ENCODE measurements at places on chromosomes 11 and 22. TPM values are rescaled to one million over a fixed set of nuclear protein-coding genes. Genes with fewer than 3 reads are reported as not detected.

IL18 gene
- total RNA-seq, result 0.33 TPM

KIRREL3 gene
- total RNA-seq, result not detected

SYT13 gene
- not detected for total RNA-seq

HEPACAM gene
- total RNA-seq, result not detected

GLB1L3 gene
- 4.1 TPM for total RNA-seq

BACE1-AS gene
- 4.5 TPM for total RNA-seq

UQCR10 gene
- total RNA-seq, result 94.9 TPM

SLC22A6 gene
- total RNA-seq, result not detected

MYOD1 gene
- not detected for total RNA-seq

FHIP1B gene
- total RNA-seq, result 17.3 TPM

PLEKHA7 gene
- 1.1 TPM for total RNA-seq

RIBC2 gene
- 16.2 TPM for total RNA-seq

CCDC15 gene
- total RNA-seq, result 5.6 TPM

DNA sequence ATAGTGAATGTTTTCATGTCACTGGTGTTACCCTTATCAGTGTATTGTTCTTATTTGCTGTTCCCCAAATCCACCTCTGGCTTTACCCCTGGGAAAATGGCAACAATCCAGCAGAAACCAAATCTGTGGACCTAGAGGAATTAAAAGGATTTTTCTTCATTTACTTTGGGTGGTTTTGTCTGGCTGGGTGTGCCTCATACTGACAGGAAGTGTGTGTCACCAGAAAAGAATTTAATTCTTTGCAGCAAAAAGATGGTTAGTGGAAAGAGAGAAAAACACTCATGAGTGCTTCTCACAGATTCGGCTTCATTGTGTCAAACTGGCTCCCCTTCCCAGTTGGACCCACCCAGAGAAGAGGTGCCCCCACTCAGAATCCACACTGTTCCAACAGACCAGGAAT, 38.9 kb downstream of the FZD4 start:
- no peak for DNase-seq

DNA sequence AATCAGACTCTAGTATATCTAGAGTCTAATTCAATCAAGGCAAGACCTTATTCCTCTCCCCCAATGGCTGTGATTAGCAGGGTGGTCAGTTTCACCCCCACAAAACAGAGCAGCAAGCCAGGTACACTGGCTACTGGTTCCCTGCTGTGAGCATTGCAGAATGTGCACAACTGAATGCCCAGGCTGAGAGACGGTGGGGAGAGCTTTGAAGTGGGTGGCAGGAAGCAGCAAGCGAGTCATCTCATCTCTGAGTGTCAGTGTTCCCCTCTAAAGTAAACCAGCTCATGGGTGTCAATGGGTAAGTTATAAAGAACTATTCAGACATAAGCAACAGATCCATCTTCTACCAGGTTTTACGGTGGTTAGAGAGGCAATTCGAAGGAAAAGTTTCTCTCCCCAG, 37.6 kb downstream of the GAB4 start:
- no peak for DNase-seq

DNA sequence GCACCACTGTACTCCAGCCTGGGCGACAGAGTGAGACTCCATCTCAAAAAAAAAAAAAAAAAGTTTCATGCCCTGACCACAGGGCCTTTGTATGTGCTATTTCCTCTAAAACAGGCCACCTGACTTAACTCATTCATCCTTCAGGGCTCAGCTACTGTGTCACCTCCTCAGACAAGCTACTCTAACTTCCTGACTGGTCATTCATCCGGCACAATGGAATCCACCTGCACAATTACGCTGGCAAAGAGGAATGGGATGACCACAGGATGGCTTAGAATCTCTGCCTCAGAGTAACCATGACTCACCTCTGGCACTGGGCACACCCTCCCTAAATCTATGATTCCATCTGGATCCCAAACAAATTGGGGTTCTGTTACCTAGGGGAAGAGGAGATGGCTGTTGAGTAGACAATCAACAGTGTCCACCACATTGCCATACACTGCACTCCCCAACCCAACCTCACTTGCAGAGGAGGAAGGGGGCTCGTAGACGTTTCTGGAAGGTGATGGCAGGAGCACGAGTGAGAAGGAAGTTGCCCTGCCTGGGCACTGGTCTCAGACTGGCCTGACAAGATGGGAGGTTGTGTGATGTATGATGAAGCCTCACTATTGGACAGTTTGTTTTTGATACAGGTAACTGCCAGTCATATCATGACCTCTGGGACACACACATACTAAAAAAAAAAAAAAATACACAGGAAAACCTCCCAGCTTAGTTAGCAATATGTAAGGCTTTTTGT, 22.8 kb upstream of the HMOX1 start:
- DNase-seq, result no peak

- no peak for DNase-seq
Observed at GRCh38 chr11:122159173-122159721, 43.2 kb upstream of the BLID start.

- DNase-seq, result no peak
Observed at GRCh38 chr11:13260201-13260962, 17.2 kb upstream of the BMAL1 start.

GRCh38 chr22:44671742-44672141, 30.3 kb upstream of the PRR5 start:
- peak; percentile 78 for DNase-seq

GRCh38 chr11:130448416-130449309, at the start of gene ADAMTS15:
Gene ADAMTS15 (plus strand): TSS chr11:130448645. CDS start chr11:130448974, 329 bp downstream.
- DNase-seq, result peak; percentile 62

DNA sequence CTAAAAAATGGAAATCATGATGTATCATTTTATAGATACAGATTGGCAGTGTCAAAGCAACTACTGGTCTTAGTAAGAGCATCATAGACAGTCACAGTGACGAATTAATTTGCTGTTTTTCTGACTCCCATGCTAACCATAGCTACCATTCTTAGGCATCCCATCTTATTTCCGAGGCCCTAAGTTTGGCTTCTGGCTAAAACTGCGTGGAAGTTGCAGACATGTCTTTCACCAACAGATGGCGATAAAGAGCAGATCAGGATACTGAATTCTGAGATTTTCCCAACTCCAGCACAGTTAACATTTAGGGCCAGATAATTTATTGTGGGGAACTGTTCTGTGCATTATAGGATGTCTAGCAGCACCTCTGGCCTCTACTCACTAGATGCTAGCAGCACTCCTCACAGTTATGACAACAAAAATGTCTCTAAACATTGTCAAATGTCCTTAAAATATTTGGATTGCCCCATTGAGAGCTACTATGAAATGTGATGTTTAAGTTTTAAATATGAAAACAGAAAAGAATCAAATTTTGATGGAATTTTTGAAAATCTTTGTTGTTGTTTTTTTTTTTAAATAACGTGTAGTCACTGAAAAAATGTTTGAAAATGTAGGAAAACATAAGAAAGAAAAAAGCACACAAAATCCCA, 16.3 kb downstream of the OR2AG2 start:
- DNase-seq, result peak; percentile 51

DNA sequence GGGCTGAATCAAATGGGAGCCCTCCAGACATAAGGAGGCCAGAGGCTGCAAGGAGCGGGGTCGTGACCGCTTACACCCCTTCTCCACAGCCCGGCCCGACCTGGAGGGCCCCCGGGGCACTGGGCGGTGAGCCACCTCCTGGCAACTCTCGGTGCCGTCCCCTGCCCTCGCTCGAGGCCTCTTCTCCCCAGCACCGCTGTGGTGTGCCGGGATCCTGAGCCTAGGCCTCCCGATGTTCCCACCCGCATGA, 432 bp upstream of the GP1BB start:
- no peak for DNase-seq

DNA sequence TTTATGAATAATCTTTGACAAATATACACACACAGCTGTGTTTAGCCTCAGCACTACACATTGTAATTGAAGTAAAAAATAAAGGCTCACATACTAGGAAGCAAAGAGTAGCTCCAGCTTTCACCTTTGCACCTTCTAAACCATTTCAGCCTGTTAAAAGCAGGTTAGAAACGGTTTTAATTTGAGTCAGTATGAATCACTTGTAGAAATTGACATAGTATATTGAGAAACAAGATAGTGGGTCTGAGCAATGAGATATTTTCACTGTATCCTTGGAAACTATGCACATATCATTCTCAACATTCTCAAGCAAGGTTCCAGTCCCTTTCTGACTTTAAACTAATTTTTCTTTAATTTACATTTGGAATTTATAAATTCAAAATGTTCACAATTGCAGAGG, 380.3 kb downstream of the AASDHPPT start:
- no peak for DNase-seq

GRCh38 chr22:44395118-44396005, 82.6 kb upstream of the SHISAL1 start:
- DNase-seq, result peak; percentile 4

DNA sequence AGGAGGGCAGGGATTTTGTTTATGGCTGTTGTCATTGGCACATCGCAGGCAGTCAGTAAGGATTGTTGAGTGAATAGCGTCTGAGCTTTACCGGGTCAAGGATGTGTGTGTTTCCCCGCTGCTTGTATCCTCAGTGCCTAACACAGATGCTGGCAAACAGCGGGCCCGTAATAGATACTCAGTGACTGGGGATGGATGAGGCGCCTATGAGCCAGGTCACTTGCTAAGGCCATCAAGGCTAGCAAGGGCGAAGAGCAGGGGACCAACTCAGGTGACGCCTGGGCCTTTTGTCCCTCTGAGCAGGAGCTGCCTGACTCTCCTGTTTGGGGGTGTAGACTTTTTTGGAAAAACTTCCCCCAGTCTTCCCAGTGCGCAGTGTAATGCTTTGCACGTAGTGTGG, 118.1 kb downstream of the HIPK3 start:
- DNase-seq, result no peak

DNA sequence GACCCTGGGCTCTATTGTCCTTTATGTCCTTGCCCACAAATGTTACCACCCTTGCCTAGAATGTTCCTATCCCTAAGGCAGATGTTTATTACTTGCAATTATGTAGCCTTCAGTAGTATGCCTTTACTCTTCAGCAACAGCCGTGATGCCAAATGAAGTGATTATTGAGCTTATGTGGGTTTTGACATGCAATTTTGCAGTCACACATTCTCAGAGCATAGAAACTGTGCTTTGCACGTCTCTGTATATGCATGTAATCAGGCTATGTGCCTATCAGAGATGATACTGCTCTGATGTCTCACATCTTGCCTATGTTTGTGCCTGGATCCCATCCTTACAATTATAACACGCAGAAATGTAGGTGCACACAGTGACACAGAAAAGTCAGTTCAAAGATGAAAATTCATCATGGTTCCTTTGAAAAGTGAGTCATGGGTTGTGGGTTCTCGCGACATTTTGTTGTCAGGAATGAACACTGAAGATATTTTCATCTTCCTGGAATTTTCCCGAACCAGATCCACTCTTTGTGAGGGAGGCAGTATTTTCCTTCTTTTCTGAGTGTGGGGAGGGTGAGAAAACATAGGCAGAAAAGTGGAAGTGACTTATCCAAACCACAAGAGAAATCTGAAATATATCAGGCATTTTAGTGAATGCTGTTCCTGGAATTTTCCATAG, 81.1 kb downstream of the BMAL1 start:
- DNase-seq, result no peak

GRCh38 chr11:83127310-83127637, 29.7 kb upstream of the PCF11 start:
- no peak for DNase-seq

DNA sequence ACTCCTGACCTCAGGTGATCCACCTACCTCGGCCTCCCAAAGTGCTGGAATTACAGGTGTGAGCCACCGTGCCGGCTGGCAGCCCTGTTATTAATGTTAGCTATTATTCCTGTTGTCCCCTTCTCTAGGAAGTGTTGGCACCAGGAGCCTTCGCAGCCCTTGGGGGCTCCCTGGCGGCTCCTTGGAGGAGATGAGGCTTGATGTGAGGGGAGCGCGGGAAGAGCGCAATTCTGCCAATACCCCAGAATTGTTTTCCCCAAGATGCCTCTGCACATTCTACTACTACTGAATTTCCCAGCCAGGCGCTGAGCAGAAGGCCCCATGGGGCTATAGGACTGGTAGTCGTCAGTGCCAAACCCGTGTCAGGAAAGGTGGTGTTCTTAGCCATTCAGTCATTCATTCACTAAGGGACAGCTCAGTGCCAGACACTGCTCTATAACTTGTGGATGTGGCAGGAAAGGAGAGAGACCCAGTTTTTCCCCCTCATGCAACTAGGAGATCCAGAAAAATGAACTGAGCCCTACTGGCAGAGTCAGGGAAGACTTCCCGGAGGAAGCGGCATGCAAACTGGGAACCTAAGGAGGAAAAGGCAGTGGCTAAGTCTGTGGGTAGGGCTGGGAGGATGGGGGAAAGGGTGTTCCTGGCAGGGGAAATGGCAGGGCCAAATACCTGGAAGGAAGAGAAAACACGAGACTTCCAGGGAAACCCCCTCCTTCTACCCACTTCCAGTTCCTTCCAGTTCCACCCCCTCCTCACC, 3.5 kb downstream of the FBLN1 start:
- DNase-seq, result no peak

DNA sequence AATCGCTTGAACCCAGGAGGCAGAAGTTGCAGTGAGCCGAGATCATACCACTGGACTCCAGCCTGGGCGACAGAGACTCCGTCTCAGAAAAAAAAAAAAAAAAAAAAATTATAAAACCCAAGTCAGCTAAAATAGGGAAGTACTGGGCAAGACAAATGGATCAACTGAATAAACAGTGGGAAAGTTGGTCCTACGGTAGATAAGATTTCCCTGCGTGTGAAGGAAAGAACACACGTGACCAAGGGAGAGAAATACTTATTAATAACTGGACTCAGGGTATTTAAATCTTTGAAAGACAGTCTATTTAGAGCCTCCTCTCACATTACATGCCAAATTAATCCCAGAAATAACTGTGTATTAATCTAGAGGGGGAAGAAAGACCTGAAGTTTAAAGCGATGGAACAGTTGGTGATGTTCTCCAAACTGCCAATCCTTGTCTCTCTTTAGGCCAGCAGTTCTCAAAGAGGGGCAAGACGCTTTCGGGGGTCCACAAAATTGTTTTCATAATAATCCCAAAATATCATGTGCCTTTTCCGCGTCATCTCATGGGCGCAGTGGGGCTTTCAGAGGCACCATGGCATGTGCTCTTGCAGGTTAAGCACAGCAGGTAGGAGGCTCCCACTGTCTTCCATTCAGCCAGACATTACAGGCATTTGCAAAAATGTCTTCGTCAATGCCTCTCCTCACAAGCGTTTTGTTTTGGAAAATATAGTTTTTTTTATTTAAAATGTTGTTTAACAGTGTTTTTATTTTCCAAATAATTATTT, 6.6 kb downstream of the RTL6 start:
- DNase-seq, result no peak

All from activated CD8-positive, alpha-beta memory T cell treated with anti-CD3 and anti-CD28 coated beads, Interleukin-2, amount 10 ng/mL, durations not matched to agents 7 days and 5 days (primary cell).